Substantia nigra (tissue), 51 donors: ENCODE measurements at places on chromosomes 1 and 21.

DNA sequence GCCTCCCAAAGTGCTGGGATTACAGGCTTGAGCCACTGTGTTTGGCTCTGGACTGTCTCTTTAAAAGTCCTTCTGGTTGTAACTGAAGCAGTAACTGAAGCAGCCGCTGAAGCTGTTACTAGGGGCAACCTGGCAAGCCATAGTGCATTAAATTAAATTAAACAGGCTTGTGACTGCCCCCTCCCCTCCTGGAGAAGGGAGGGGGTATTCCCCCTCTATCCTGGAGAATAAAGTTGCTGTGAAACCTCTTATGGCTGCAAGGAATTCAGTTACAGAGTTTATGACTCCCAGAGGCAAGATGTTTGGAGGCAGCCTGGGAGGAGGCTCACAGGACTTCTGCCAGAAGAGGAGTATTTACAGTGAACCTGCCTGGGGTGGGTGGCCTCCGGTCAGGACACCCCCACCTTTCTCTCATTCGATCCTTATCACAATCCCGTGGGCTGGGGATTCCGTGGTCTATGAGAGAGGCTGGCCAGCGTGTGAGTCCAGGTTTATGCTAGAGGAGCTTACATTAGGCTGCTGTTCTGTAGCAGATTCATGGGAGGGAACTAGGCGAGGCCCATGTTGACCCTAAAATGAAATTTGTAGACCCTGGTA is 8.3 kb downstream of the TTC22 start:
- no peak for DNase-seq

DNA sequence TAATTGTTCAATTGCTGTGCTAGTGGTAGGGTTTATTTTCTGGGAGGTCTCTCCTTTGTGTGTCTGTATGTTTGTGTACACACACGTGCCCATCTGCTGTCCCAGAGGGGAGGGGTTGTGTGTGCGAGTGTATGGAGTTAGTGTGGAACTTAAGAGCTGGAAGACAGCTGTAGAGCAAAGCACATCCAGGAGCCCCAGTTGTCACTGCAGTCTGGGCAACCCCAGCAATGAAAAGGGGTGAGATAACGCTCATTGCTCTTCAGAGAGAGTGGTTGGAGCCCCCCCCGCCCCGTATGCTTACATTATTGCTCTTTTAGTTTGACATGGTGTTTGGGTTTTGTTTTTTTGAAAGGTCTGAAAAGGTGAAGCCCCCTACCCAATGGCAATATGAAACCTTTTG is 36.9 kb downstream of the NCF2 start:
- no peak for DNase-seq

DNA sequence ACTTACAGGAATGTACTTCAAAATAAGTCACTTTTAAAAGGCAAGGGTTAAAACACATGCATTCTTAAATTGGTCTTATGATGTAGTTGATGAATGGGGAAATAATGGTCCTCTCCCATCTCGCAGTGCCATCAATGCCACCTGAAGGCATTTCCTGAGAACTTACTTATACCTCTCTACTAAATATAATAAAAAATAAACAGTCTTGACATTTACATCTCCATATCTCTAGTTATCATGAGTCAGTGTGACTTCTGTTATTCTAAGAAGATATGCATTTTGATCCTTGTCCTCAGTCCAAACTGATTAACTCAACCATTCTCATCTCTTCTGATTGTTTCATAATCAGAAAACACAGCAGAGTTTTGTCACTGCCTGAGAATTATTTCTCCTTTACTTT is 253.9 kb downstream of the USH2A start:
- DNase-seq: no peak

DNA sequence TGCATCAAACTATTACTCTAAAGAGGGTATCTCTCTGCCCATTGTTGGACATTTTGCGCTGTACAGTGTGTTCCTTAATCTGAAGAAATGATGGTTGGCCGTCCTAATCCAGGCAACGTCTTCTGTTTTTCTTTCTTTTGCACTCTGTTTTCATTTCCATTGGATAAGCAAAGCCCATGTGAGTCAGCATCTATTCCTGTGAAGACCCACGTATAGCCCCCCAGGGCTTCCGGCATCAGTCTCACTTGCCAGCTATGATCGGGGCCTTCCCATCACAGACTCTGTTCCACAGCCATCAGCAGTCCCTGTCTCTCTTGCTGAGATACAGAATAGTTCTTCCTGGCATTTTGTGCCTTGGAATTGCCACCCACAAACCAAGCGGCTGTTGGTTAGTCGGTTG is 29.2 kb upstream of the BRDT start:
- DNase-seq: no peak
